ENCODE measurements at places on chromosomes 4 and X. TPM values are rescaled to one million over a fixed set of nuclear protein-coding genes. Genes with fewer than 3 reads are reported as not detected.

- DNase-seq: no peak
Measured at GRCh38 chr4:8697826-8698225, 105.3 kb downstream of the CPZ start.

GRCh38 chrX:17773221-17773876 lies 36.1 kb downstream of the SCML1 start:
- DNase-seq: no peak

DNA sequence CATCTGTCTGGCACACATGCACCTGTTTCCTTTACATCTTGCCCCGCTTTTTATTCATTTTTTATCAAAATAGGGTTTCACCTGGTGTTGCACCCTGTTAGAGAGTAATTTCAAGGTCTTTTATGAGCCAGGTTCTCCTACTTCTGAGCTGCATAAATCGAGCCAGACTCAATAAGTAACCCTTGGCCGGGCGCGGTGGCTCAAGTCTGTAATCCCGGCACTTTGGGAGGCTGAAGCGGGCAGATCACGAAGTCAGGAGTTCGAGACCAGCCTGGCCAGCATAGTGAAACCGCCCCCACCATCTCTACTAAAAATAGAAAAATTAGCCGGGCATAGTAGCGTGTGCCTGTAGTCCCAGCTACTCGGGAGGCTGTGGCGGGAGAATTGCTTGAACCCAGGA lies 1.0 kb upstream of the PPP2R3B start:
- no peak for DNase-seq

GRCh38 chr4:117777721-117778120 lies 256.6 kb upstream of the NDST3 start:
- no peak for DNase-seq

- no peak for DNase-seq
Measured at GRCh38 chr4:3462321-3462789, 751 bp upstream of the DOK7 start.

GABRQ gene
- 1.2 TPM for total RNA-seq
